ENCODE measurements at places on chromosomes 3 and 15. TPM values are rescaled to one million over a fixed set of nuclear protein-coding genes. Genes with fewer than 3 reads are reported as not detected.

Gene SNX22
- total RNA-seq: 0.32 TPM

Gene PPIP5K1
- 28.5 TPM for total RNA-seq

Gene ITIH1
- total RNA-seq: not detected

Gene MOBP
- not detected for total RNA-seq

Gene CIB2
- total RNA-seq: 4.8 TPM

Gene SPTSSB
- not detected for total RNA-seq

Gene CALML4
- 1.7 TPM for total RNA-seq

Gene IL16
- 0.32 TPM for total RNA-seq

Gene MEGF11
- not detected for total RNA-seq

Gene GPR156
- 0.43 TPM for total RNA-seq

Gene DPPA4
- total RNA-seq: not detected

Gene STRC
- not detected for total RNA-seq

Gene FBN1
- total RNA-seq: 333 TPM

Gene GHSR
- not detected for total RNA-seq

Gene VGLL4
- total RNA-seq: 45.7 TPM

Gene TMEM40
- not detected for total RNA-seq

Gene LPP
- total RNA-seq: 196 TPM

Gene CHST2
- total RNA-seq: 40.2 TPM

Gene FAN1
- 12.9 TPM for total RNA-seq

Gene PEX5L
- total RNA-seq: under 0.01 TPM

Gene FAM81A
- under 0.01 TPM for total RNA-seq

Gene ZKSCAN7
- 5.8 TPM for total RNA-seq

Gene IFT57
- total RNA-seq: 62.8 TPM

Gene CCDC33
- 0.86 TPM for total RNA-seq

Gene NTRK3
- total RNA-seq: not detected

Gene ALPK3
- 0.86 TPM for total RNA-seq

Gene REC114
- total RNA-seq: not detected

Gene SLC2A2
- under 0.01 TPM for total RNA-seq

Gene HTR3E
- not detected for total RNA-seq

Gene CLDN18
- total RNA-seq: not detected

Gene OR5H15
- total RNA-seq: not detected

Gene GREM1
- 527 TPM for total RNA-seq

Gene LRRC57
- total RNA-seq: 19.9 TPM
